ENCODE measurements at places on chromosomes 3 and 15. TPM values are rescaled to one million over a fixed set of nuclear protein-coding genes. Genes with fewer than 3 reads are reported as not detected.

Gene SPINK8
- total RNA-seq, result not detected

Gene PDE8A
- 14.3 TPM for total RNA-seq

Gene SLC9C1
- not detected for total RNA-seq

Gene GLDN
- total RNA-seq, result not detected

Gene SCN11A
- total RNA-seq, result 0.09 TPM

Gene AMT
- 1.3 TPM for total RNA-seq

Gene GP9
- total RNA-seq, result not detected

- no peaks in the 10 kb centered on the region for H3K27me3 ChIP-seq
- no peak for DNase-seq
- H3K4me3 ChIP-seq, result no peak overlapping the region
- peaks cover 13% of the 10 kb centered on the region for H3K4me1 ChIP-seq
- H3K27ac ChIP-seq, result no peak overlapping the region
Observed at GRCh38 chr15:40162552-40162951, 1.7 kb downstream of the BUB1B start.

DNA sequence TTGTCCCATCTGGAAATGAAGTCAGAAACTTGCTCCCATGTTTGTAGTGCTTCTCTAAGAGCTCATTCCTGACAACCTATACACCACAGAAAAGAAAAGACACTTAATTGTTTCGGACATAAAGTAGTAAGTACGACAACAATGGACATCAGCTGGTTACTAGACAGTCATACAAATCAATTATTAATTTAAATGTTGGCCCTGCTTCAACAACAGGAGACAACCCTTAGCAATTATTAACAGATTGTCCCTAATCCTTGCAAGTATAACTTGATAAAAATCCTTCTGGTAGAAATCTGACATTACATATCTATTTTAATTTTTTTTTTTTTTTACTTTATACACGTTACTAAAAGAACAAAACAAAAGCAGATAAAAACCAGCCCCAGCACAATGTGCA lies 29.8 kb downstream of the ERICH6 start:
- H3K4me3 ChIP-seq, result no peak overlapping the region
- no peaks in the 10 kb centered on the region for H3K36me3 ChIP-seq
- DNase-seq, result no peak
- H3K27ac ChIP-seq, result no peak overlapping the region
- no peaks in the 10 kb centered on the region for H3K4me1 ChIP-seq
- peaks cover 3% of the 10 kb centered on the region for H3K27me3 ChIP-seq

- H3K27me3 ChIP-seq, result no peaks in the 10 kb centered on the region
- DNase-seq, result no peak
- no peak overlapping the region for H3K4me3 ChIP-seq
- no peaks in the 10 kb centered on the region for H3K36me3 ChIP-seq
- no peaks in the 10 kb centered on the region for H3K4me1 ChIP-seq
Observed at GRCh38 chr3:135981701-135982403, 16.3 kb downstream of the PPP2R3A start.

DNA sequence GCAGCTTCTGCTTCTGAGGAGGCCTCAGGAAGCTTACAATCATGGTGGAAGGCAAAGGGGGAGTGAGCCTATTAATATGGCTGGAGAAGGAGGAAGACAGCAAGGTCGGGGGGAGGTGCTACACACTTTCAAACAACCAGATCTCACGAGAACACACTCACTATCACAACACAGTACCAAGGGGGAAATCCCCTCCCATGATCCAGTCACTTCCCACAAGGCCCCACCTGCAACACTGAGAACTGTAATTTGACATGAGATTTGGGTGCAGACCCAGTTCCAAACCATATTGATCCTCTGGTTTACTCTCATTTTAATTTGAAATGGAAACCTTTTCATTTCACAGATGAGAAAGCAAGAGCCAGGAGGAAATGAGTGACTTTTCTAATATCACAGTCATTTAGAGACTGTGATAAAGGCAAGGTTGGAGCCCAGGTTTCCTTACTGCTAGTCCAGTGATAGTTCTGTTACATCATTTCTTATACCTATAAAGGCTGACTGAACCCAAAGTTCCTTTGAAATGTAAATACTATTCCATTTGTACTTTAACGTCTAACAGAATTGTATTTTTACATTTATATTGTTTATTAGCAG lies 105.8 kb upstream of the GAP43 start:
- H3K27me3 ChIP-seq, result no peaks in the 10 kb centered on the region
- H3K4me3 ChIP-seq, result no peak overlapping the region
- no peak overlapping the region for H3K27ac ChIP-seq
- H3K4me1 ChIP-seq, result no peaks in the 10 kb centered on the region

DNA sequence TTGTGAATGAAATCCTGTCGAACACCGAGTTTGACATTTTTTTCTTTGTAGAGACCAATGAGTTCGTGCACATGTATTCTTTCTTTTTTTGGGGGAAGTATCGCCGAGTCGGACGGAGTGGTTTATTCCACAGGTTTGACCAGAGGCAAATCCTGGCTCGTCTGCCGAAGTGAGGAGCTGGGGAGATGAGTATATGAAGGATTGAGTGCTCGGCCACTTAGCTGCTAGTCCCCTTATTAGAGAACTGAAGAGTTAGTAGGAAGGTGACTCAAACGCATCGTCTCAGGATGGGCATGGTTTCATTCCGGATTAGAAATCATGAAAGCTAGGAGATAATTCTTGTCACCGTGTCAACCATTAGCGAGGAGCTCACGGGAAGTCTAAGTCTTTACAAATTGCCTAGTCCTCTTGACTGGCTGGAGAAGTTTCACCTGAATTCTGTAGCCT lies 154.7 kb upstream of the GOLIM4 start:
- no peaks in the 10 kb centered on the region for H3K27me3 ChIP-seq
- DNase-seq, result no peak
- no peaks in the 10 kb centered on the region for H3K4me1 ChIP-seq
- H3K4me3 ChIP-seq, result no peak overlapping the region
- no peaks in the 10 kb centered on the region for H3K36me3 ChIP-seq

DNA sequence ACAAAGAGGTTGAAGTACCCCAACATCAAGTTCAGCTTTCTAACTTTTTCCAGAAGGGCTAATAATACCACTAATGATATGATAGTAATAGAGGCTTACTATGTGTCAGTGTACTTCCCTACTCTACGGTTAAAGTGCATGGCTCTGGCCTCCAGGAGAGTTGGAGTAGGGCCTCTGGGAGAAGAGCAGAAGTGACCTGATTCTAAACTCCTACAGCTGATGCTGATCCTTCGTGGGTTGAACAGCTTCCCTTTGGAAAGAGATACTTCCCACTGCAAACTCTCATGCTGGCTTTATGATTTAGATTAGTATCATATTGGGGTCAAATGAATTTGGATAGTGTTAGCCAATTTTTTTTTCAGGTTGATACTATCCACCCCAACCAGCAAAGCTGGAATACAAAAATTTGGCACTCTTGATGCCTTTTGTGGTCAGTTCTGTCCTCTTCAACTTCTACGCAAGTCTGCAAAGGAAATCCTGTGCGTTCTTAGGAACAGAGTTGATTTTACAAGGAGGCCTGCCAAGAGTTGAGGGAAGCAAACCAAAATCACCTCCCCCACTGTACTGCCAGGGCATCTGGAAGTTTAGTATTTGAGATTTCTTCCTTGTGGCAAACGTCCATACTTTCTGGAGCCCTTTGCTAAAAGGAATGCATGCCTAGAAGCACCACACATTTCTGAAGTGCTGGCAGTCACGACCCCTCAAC lies 17.8 kb downstream of the TMEM212 start:
- H3K36me3 ChIP-seq, result no peaks in the 10 kb centered on the region
- H3K27me3 ChIP-seq, result no peaks in the 10 kb centered on the region
- H3K4me3 ChIP-seq, result no peak overlapping the region
- DNase-seq, result no peak
- no peak overlapping the region for H3K27ac ChIP-seq
- no peaks in the 10 kb centered on the region for H3K4me1 ChIP-seq

DNA sequence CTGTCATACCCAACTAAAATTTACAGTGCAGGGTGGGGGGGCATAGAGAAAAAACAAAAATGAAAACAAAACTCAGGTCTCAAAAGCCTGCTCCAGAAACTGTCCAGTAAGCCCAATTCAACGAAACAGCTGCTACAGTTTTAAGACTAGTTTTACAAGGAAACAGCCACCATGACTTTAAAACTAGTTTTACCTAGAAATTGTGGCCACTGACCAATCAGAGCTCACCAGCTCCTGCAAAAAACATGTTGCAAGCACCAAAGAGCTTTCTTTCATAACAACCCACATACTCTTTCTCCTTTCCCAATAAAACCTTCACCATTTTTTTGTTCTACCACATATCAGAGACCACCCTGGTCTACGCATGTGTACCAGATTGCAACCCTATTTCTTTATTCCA lies 7.3 kb upstream of the CFAP91 start:
- no peak for DNase-seq
- no peak overlapping the region for H3K4me3 ChIP-seq
- H3K27ac ChIP-seq, result no peak overlapping the region
- H3K36me3 ChIP-seq, result no peaks in the 10 kb centered on the region

DNA sequence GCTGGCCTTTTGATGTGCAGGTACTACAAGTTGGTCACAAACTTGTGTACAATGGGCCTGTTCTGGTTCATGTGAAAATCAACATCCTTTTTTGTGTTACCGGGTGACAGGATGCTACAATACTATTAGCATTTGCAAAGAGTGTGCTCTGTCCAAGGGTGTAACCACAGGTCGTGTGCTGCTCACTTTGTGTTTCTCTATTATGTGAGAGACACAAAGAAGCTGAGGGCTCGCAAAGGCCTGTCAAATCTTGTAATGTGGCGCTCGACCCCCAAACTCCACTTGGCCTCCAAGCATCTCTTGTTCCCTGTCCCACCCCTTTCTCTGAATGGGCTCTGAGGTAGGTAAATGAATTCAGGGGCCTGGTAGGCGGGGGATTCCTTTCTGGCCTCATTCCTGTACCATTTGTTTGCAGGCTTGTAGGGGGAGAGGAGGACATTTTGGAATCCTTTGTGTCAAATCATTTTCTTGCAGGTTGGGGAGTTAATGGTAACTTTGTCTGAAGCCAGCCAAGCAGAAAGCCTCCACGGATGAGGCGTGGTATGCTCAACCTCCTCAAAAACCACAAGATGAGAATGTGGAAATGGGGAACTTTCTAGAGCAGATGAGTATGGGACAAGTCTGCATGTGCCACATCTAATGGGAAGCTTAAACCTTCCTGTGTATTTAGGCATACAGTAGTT lies 109.1 kb downstream of the OPA1 start:
- no peaks in the 10 kb centered on the region for H3K36me3 ChIP-seq
- H3K4me1 ChIP-seq, result no peaks in the 10 kb centered on the region
- DNase-seq, result no peak
- no peak overlapping the region for H3K4me3 ChIP-seq
- H3K27ac ChIP-seq, result no peak overlapping the region
- H3K27me3 ChIP-seq, result no peaks in the 10 kb centered on the region

DNA sequence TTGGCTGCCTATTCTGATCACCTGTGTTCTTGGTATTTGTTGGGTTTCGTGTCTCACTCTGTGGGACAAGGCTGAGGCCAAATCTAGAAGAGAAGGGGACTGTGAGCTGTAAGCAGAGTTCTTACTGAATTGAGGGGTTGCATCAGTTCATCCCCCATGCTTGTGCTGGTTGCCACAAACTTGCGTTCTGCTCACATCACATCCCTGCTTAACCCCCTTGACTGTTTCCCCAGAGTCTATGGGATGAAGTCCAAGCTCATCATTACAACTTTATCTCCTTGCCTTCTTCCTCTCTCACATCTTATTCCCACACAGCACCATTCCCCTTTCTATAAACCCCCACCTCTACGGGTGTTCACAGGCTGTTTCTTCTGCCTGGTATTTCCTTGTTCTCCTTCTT lies 143.8 kb upstream of the ABHD17C start:
- no peak overlapping the region for H3K27ac ChIP-seq
- DNase-seq, result no peak
- no peaks in the 10 kb centered on the region for H3K36me3 ChIP-seq
- no peak overlapping the region for H3K4me3 ChIP-seq

GRCh38 chr15:66901336-66902100 lies 163.9 kb upstream of the SMAD3 start:
- H3K27ac ChIP-seq, result no peak overlapping the region
- no peak overlapping the region for H3K4me3 ChIP-seq
- no peaks in the 10 kb centered on the region for H3K4me1 ChIP-seq
- H3K36me3 ChIP-seq, result no peaks in the 10 kb centered on the region
- H3K27me3 ChIP-seq, result no peaks in the 10 kb centered on the region

DNA sequence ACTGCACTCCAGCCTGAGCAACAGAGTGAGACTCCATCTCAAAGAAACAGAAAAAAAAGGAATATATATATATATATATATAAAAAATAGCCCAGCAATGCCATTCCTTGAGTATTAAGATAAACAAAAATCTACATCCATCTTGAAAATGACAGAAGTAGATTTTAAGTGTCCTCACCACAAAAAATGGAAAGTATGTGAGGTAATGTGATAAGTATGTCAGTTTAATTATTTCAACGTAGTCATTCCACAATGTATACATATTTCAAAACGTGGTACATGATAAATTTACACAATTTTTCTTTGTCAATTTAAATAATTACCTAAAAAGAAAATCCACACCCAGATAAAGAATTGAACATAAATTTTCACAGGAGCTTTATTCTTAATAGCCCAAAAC lies 54.9 kb downstream of the HCN4 start:
- H3K27me3 ChIP-seq, result no peaks in the 10 kb centered on the region
- no peak overlapping the region for H3K27ac ChIP-seq

DNA sequence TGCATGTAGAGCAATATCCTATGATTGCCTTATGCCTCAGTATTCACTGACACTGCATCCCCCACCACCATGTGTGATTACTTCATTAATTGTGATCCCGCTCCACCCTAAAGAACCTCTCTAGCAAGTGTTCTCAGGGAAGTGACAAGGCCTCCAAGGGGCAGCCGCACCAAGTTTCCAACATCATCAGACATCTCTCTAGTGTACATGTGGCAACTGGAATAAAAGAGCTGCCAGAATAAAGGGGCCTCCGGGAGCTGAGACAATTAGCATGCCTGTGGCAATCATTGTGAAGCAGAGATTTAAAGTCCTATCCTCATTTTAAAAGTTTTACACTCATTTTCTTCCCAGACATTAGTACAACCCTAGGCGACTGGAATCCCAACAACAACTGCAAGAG lies 902.1 kb upstream of the SEMA6D start:
- H3K27ac ChIP-seq, result no peak overlapping the region
- H3K4me1 ChIP-seq, result no peaks in the 10 kb centered on the region
- no peak overlapping the region for H3K4me3 ChIP-seq
- no peaks in the 10 kb centered on the region for H3K27me3 ChIP-seq
- no peak for DNase-seq
